ENCODE measurements at places on chromosomes 11 and 22. TPM values are rescaled to one million over a fixed set of nuclear protein-coding genes. Genes with fewer than 3 reads are reported as not detected.
A peak's percentile ranks its signal among the peaks of the same experiment; 100 is the strongest.

Gene CDC42EP2
- 4.6 TPM for total RNA-seq

- DNase-seq, result no peak
Measured at GRCh38 chr11:5486421-5486820, 2.1 kb upstream of the OR52D1 start.

GRCh38 chr11:126336671-126337101 lies 18.8 kb upstream of the ST3GAL4 start:
- no peak for DNase-seq

GRCh38 chr22:25551396-25551795 lies 13.1 kb upstream of the GRK3 start:
- DNase-seq, result no peak

DNA sequence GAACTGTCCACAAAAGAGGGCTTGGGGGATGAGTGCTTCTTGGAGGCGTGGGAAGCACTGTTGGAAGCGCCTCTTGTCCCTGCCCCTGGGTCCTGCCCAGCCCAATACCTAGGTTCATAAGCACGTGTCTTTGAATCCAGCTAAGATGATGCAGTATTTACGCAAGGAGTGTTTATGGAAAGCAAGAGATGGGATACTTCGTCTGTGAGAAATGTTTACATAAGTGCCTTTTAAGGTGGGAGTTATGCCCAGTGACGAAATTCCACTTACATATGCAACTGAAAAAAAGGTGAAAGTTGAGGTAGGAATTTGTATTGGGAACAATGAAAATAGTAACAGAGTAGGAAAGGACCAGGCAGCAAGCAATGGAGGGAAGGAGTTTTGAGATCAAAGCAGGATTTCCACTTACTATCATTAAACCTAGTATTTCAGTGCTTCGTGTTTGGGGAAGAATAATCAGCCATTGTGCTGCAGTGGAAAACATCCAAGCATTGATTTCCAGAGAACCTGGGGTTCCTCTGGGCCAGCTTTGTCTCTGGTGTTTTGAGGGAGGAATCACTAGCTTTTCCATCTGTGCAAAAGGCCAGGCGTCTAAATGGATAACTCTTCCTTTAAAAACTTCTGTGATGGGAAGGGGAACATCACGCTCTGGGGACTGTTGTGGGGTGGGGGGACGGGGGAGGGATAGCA lies 115.3 kb upstream of the TTC12 start:
- DNase-seq, result no peak

- DNase-seq, result peak; percentile 74
Measured at GRCh38 chr11:117807482-117808327, 10.7 kb upstream of the DSCAML1 start.

Data from G401 (cell line).